ENCODE measurements at places on chromosomes 2 and 18. TPM values are rescaled to one million over a fixed set of nuclear protein-coding genes. Genes with fewer than 3 reads are reported as not detected.
A peak's percentile ranks its signal among the peaks of the same experiment; 100 is the strongest.

Gene ITGA4
- total RNA-seq: 33.6 TPM

DNA sequence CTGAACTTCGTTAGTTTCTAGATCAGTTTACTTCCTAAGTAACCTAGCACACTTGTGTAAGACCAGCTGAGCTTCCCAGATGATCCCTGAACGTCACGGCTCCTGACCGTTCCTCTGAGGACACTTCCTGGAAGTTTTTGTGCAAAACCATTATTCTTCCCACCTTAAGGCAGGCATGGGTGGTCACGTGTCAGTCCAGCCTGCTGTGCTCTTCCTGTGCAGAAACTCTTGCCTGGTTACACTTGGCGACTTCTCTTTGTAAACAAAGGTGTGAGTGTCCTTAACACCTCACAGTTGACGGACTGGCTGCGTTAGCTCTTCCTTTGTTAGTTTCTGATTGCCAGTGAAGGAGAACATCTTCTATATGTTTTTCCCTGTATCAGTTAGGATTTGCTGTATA lies 118.3 kb downstream of the SH3RF3 start:
- no peaks in the 10 kb centered on the region for H3K27me3 ChIP-seq
- H3K4me1 ChIP-seq: peaks cover 6% of the 10 kb centered on the region
- H3K4me3 ChIP-seq: no peak overlapping the region
- H3K36me3 ChIP-seq: no peaks in the 10 kb centered on the region
- DNase-seq: no peak

Gene PRLH
- not detected for total RNA-seq

DNA sequence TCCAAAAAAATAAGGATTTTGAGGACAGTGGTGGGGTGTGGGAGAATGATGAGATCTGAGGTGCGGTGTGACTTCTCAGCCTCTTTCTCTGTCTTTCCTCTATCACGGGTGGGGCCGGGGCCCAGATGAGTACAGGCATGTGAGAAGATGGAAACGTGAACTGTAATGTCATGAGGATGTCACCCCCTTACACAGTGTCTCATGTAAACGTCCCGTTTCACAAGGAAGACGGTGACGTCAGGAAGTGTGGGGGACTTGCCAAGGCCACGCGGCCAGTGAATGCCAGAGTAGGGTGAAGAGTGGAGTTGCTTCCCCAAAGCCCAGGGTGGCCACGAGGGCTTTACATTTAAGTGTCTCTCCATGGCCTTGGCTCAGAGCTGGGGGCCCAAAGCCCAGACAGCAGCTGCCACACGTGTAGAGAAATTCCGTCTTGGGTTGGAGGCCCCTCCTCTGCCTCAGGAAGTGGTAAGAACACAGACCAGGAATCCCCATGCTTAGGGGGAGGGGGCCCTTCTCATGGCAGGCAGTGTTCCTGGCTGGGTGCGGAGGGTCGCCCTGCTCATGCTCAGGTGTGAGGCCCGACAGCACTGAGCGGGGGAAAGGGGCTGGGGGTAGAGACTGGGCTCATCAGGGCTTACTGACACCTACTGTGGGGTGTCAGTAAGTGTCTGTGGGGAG lies 80.9 kb upstream of the SMAD7 start:
- H3K4me1 ChIP-seq: peaks cover 20% of the 10 kb centered on the region
- no peak overlapping the region for H3K4me3 ChIP-seq
- H3K27ac ChIP-seq: peak overlapping the region; percentile 84

DNA sequence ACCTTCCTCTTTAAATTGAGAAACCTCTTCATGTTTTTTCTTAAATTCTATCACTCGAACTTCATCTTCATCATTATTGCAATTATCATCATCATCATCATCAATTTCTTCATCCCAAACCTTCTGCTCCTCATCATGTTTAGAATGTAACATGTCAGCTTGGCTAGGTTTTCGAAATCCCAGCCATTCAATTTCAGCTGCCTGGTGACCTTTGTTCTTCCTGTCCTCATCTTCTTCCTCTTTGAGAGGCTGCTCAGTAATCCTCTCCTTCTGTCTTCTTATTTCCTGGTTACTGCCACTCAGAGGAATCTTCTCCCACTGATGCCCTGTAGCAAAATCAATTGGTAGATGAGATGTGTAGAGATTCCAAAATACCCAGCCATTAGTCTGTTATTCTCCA lies 4.2 kb downstream of the ERMN start:
- no peak for DNase-seq
- peaks cover 18% of the 10 kb centered on the region for H3K4me1 ChIP-seq
- no peak overlapping the region for H3K27ac ChIP-seq
- no peak overlapping the region for H3K4me3 ChIP-seq
- peaks cover 11% of the 10 kb centered on the region for H3K36me3 ChIP-seq
- no peaks in the 10 kb centered on the region for H3K27me3 ChIP-seq

DNA sequence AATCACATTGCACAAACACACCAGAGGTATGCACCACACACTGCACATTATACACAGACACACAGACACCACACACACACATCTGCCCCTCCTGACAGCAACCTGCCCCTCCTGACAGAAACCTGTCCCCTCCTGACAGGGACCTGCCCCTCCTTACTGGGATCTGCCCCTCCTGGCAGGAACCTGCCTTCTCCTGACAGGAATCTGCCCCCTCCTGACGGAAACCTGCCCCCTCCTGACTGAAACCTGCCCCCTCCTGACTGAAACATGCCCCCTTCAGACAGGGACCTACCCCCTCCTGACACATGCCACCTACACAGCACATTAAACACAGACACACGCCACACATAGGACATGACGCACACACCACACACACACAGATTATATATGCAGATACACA lies 88.9 kb downstream of the PXDN start:
- DNase-seq: no peak
- H3K36me3 ChIP-seq: no peaks in the 10 kb centered on the region
- H3K27me3 ChIP-seq: peaks cover 7% of the 10 kb centered on the region
- H3K27ac ChIP-seq: no peak overlapping the region
- H3K4me3 ChIP-seq: no peak overlapping the region

Gene KCNK3
- not detected for total RNA-seq

DNA sequence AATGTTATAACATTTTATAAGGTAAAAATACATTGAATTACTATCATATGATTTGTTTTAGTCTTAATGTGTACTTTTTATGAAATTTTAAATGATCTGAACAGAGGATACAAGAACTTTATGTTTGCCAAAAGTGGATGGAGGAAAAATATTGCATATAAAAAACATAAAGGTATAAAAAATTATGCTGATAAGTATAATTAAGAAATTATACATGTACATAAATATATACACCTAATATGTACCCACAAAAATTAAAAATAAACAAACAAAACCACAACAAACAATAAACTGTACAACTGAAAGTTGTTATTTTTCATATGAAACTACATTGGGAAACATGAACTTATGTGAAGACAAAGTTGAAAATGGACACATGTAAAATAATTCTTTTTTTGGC lies 38.2 kb upstream of the CALCRL start:
- no peak overlapping the region for H3K4me3 ChIP-seq
- no peaks in the 10 kb centered on the region for H3K27me3 ChIP-seq
- H3K36me3 ChIP-seq: no peaks in the 10 kb centered on the region
- DNase-seq: no peak
- H3K4me1 ChIP-seq: no peaks in the 10 kb centered on the region

DNA sequence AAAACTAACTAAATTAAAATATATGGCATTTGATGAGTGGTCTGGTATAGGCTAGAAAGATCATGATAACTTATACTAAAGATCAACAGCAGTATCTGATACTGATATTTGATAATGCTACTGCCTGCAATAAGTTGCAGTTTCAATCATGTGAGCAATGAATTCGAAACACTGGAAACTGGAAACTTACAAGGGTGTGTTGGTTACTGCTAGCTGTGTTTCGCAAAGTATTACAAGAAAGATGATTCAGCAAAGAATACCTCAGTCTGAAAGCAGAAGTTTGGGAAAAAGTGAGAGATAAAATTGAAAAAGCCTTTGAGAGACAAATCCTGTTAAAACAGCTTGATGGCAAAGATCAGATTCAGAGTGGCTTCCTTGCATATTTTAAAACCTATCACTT lies 294.5 kb downstream of the CCDC178 start:
- no peak overlapping the region for H3K27ac ChIP-seq
- H3K27me3 ChIP-seq: no peaks in the 10 kb centered on the region
- DNase-seq: no peak
- H3K4me1 ChIP-seq: no peaks in the 10 kb centered on the region
- H3K4me3 ChIP-seq: no peak overlapping the region
- H3K36me3 ChIP-seq: no peaks in the 10 kb centered on the region

Gene ARHGAP25
- 73.2 TPM for total RNA-seq

GRCh38 chr18:77131100-77131651 lies 1.4 kb downstream of the MBP start:
- H3K27ac ChIP-seq: peak overlapping the region; percentile 98
- DNase-seq: peak; percentile 67
- peaks cover 66% of the 10 kb centered on the region for H3K4me1 ChIP-seq
- H3K4me3 ChIP-seq: peak overlapping the region; percentile 99
- no peaks in the 10 kb centered on the region for H3K27me3 ChIP-seq

GRCh38 chr2:25586726-25587144 lies 86.6 kb downstream of the DTNB start:
- H3K27ac ChIP-seq: peak overlapping the region; percentile 68
- H3K36me3 ChIP-seq: no peaks in the 10 kb centered on the region
- no peak overlapping the region for H3K4me3 ChIP-seq
- peak; percentile 65 for DNase-seq

DNA sequence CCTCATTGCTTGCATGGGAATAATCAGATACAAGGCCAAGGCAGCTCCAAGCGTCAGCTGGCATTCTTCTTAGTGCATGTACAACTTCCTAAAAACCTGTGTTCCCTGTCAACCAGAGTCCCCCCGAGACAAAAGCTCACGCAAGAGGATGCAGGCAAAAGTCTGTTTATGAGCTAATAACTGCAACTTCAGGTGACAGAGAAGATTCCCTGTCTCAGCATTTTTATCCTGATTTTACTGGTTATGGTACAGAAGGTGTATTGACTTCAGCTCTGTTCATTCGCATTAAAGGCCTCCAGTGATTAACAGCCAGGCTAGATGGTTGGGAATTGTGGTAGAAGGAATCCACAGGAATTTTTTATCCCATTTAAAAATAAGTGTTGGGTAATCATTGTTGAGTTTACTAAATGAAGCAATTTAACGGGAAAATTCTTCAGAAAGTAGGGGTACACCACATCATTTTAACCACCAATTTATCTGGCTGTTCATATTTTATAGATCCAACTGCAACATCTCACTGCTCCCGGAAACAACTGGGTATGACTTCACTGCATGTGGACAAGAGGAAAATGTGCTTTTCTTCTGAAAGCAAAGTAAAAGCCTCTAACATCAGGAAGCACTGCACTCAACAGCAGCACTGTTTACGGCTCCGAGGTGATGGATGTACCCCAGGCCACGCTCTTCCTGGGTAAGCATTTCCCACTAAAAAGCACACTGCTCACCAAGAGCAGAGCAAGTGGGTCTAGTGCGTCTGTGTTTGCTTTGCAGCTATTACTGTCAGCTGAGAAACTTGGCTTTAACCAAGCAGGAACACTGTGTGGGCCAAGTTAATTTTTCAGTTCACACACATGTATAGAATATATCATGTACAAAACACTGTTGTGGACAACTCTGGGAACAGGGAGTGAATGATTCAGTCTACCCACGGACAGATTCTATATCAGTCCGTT lies 31.9 kb downstream of the CCBE1 start:
- H3K4me1 ChIP-seq: no peaks in the 10 kb centered on the region
- no peak overlapping the region for H3K27ac ChIP-seq
- H3K36me3 ChIP-seq: no peaks in the 10 kb centered on the region
- no peak overlapping the region for H3K4me3 ChIP-seq
- DNase-seq: no peak
- peaks cover 6% of the 10 kb centered on the region for H3K27me3 ChIP-seq

- peaks cover 22% of the 10 kb centered on the region for H3K4me1 ChIP-seq
- H3K4me3 ChIP-seq: no peak overlapping the region
- H3K27me3 ChIP-seq: no peaks in the 10 kb centered on the region
These were observed 70.7 kb upstream of the DTNB start for GRCh38 chr2:25744055-25744454.

Gene QPCT
- total RNA-seq: 0.64 TPM

- no peak for DNase-seq
- H3K4me3 ChIP-seq: no peak overlapping the region
- no peak overlapping the region for H3K27ac ChIP-seq
- peaks cover 41% of the 10 kb centered on the region for H3K27me3 ChIP-seq
- no peaks in the 10 kb centered on the region for H3K36me3 ChIP-seq
These were observed 12.3 kb downstream of the ZEB2 start for GRCh38 chr2:144507441-144508171.

GRCh38 chr2:222361787-222362186 lies 62.6 kb upstream of the SGPP2 start:
- peaks cover 2% of the 10 kb centered on the region for H3K27me3 ChIP-seq
- no peak overlapping the region for H3K4me3 ChIP-seq
- no peak for DNase-seq
- no peak overlapping the region for H3K27ac ChIP-seq
- H3K4me1 ChIP-seq: peaks cover 2% of the 10 kb centered on the region
- H3K36me3 ChIP-seq: no peaks in the 10 kb centered on the region

Gene SKOR2
- 0.14 TPM for total RNA-seq

GRCh38 chr2:99974682-99975375 lies 167.6 kb downstream of the AFF3 start:
- H3K4me3 ChIP-seq: no peak overlapping the region
- H3K27me3 ChIP-seq: no peaks in the 10 kb centered on the region
- peaks cover 19% of the 10 kb centered on the region for H3K4me1 ChIP-seq
- H3K27ac ChIP-seq: no peak overlapping the region
- no peak for DNase-seq

Gene NETO1
- total RNA-seq: not detected

- DNase-seq: peak; percentile 17
- peaks cover 21% of the 10 kb centered on the region for H3K4me1 ChIP-seq
- H3K27ac ChIP-seq: no peak overlapping the region
- H3K4me3 ChIP-seq: no peak overlapping the region
- H3K27me3 ChIP-seq: peaks cover 2% of the 10 kb centered on the region
These were observed 166.2 kb downstream of the PHLPP1 start for GRCh38 chr18:62881509-62882016.

GRCh38 chr18:46422552-46423055 lies 234.4 kb downstream of the LOXHD1 start:
- no peaks in the 10 kb centered on the region for H3K36me3 ChIP-seq
- H3K27ac ChIP-seq: no peak overlapping the region
- H3K27me3 ChIP-seq: no peaks in the 10 kb centered on the region
- H3K4me3 ChIP-seq: no peak overlapping the region
- H3K4me1 ChIP-seq: peaks cover 2% of the 10 kb centered on the region

- H3K4me1 ChIP-seq: peaks cover 2% of the 10 kb centered on the region
- H3K27me3 ChIP-seq: peaks cover 11% of the 10 kb centered on the region
- no peak overlapping the region for H3K27ac ChIP-seq
- H3K36me3 ChIP-seq: no peaks in the 10 kb centered on the region
These were observed 21.0 kb downstream of the SNORC start for GRCh38 chr2:232890896-232891601.

Gene IL37
- total RNA-seq: not detected

Gene UGT1A4
- not detected for total RNA-seq

- no peak for DNase-seq
- no peak overlapping the region for H3K4me3 ChIP-seq
- no peak overlapping the region for H3K27ac ChIP-seq
- no peaks in the 10 kb centered on the region for H3K27me3 ChIP-seq
These were observed 420.5 kb downstream of the NRXN1 start for GRCh38 chr2:50611351-50611871.

DNA sequence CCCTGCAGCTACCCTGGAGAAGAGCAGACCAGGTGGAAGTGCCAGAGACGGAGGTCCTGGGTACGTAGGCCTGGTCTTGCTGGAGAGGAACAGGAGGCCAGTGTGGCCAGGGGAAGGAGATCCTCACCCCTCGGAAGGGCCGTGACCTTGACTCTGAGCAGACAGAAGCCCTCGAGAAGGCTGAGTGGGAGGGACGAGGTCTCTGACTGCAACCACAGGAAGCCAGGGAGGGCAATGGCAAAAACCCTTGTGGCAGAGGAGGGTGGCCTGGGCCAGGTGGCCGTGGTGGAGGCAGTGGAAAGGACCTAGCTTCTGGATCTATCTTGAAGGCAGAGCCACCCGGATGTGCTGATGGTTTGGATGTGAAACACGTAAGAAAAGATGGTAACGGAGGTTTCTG lies 28.1 kb downstream of the THAP4 start:
- DNase-seq: peak; percentile 12
- no peaks in the 10 kb centered on the region for H3K27me3 ChIP-seq
- peaks cover 3% of the 10 kb centered on the region for H3K36me3 ChIP-seq
- H3K4me1 ChIP-seq: peaks cover 14% of the 10 kb centered on the region
